Diencephalon (tissue), 1 donor: ENCODE measurements at places on chromosomes 6 and 20. TPM values are rescaled to one million over a fixed set of nuclear protein-coding genes. Genes with fewer than 3 reads are reported as not detected.

Gene ELOVL4
- total RNA-seq, result 73.6 TPM

Gene ID1
- total RNA-seq, result 87.7 TPM

Gene DCDC2
- total RNA-seq, result 6.7 TPM

Gene ADGB
- total RNA-seq, result 2.5 TPM

Gene CENPW
- total RNA-seq, result 4.2 TPM

Gene OR2H1
- not detected for total RNA-seq

Gene LTB
- total RNA-seq, result 0.46 TPM

Gene ZNF165
- 2.3 TPM for total RNA-seq

Gene PAX1
- not detected for total RNA-seq

Gene SCAF8
- 92.0 TPM for total RNA-seq

Gene PLEKHG1
- 13.8 TPM for total RNA-seq

Gene RBBP8NL
- not detected for total RNA-seq

Gene COL12A1
- total RNA-seq, result 8.3 TPM

Gene LHFPL5
- 2.1 TPM for total RNA-seq

Gene CTSA
- 28.4 TPM for total RNA-seq

Gene C6orf52
- total RNA-seq, result 0.92 TPM

Gene TAF8
- total RNA-seq, result 9.2 TPM

Gene TINAG
- not detected for total RNA-seq

Gene LRFN2
- total RNA-seq, result 16.4 TPM

Gene TBC1D7
- total RNA-seq, result 37.1 TPM

Gene TDRD6
- total RNA-seq, result 0.46 TPM

Gene PREX1
- 36.7 TPM for total RNA-seq
